Memory B cell (primary cell): ENCODE measurements at places on chromosomes 5 and 9.

DNA sequence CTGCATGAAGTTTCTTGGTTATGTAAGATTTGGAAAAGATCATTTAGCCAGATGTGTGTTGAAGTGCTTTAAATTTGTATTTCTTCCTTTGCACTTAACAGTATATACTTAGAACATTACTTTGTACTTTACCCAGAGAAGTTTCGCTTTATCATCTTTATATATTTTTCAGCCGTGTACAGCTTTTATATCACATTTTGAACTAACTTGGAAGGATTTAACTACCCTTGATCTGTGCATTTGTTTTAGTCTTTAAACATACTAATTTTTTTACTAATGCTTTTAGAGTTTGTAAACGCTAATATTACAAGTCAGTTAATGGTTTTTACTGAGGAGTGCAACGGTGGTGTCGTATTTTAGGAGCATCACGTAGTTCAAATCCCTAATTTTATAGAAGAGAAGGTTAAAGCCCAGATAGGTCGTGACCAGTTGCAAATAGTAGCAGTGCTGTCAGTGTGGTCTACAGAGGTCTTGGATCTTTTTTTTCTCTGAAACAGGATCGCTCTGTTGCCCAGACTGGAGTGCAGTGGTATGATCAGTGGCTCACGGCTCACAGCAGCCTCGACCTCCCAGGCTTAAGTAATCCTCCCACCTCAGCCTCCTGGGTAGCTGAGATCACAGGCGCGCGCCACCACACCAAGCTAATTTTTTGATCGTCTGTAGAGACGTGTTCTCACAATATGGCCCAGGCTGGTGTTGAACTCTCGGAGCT is 2.0 kb downstream of the MATR3 start:
- no peak for DNase-seq

GRCh38 chr5:172407241-172407691 is 47.1 kb downstream of the SH3PXD2B start:
- DNase-seq, result no peak

GRCh38 chr9:85723215-85723614 is 18.5 kb downstream of the AGTPBP1 start:
- no peak for DNase-seq

- DNase-seq, result no peak
These were observed 7.6 kb upstream of the PRRC2B start for GRCh38 chr9:131386281-131386680.

- DNase-seq, result no peak
These were observed 409.9 kb downstream of the BRINP1 start for GRCh38 chr9:118959366-118959765.
